ENCODE measurements at places on chromosomes 16 and 17.

DNA sequence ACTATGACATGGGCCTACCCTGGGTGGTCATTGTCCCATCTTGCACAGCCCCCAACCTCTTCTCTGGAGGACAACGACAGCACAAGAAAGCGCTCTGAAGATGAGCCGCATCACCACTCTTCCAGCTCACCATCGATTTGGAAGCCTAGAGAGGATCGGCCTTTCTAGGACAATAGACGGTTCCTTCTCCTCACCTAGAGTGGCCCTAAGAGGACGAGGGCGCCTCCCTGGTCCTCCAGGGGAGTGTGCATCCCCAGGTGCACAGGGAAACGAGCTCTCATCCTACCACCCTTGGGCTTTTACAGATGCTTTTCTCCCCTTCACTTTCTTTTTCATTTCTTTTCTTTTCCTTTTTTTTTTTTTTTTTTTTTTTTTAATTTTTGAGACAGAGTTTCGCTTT is 20.3 kb upstream of the SLC52A1 start:
- no peak for DNase-seq

- DNase-seq: no peak
These were observed 4.8 kb upstream of the HOXB8 start for GRCh38 chr17:48619826-48620449.

DNA sequence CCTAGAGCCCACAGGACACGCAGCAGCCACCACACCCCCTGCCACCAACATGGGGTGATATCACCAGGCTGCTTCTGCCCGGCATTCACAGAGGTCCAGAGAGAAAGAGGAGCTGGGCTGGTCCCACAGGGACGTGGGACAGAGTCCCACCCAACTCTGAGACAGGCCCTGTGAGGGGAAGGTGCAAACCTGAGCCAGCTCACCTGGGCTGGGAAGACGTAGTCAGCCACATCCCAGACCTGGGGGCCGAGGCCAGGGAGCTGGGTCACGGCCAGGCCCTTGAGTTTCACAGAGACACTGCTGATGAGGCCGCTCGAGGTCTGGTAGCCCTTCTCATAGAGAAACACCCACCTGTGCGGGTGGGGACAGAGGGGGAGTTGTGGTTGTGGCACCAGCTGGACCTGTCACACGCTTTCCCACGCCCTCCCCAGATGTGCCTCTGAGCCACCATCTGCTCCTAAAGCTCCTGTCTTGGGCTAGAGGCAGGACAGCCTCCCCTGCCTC is 11.2 kb downstream of the P2RX1 start:
- DNase-seq: no peak

DNA sequence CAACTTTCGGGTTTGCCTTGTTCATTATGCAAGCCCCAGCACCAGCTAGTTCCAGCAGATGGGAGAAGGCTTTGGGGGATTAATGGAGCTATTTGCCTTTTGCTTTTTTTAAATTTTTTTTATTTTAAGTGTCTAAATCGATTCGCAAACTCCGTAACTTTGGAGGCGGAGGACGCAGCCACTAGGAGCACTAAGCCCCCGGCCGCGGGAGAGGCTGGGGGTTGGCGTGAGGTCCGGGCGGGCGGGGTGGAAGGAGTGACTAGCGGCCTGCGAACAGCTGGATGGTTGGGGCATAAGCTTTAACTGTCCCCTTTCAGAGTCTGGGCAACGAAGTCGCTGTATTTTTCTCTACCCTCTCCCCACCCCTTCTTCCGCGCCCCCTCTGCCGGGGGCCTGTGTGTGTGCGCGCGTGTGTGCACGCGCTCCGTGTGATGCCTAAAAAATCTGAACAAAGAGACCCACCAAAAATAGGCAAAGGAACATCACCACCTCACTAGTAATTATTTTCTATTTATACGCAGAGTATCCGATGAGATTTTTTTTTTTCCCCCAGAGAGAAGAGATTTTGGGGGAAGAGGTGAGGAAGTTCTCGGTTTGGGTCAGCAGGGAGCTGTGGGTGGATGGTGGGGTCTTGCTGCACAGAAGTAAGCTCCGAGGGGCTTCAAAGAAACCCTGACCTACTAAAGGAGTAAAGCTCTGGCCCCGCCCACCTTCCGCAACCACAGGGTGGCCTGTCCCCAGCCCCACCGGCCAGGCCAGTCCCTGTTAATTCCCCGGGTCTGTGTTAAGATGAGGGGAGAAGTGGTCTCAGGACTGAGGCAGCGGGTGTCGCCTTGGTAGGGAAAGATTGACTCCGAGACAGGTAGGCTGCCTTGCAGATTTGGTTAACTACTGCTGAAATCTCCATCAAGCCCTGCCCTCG is 2.3 kb downstream of the SHISA9 start:
- no peak for DNase-seq

- DNase-seq: no peak
These were observed 14.8 kb upstream of the OSGIN1 start for GRCh38 chr16:83937922-83938885.

- DNase-seq: peak; percentile 53
These were observed 10.4 kb downstream of the COG1 start for GRCh38 chr17:73203135-73203787.

GRCh38 chr17:66947311-66947710 is 17.2 kb upstream of the CACNG4 start:
- DNase-seq: no peak

DNA sequence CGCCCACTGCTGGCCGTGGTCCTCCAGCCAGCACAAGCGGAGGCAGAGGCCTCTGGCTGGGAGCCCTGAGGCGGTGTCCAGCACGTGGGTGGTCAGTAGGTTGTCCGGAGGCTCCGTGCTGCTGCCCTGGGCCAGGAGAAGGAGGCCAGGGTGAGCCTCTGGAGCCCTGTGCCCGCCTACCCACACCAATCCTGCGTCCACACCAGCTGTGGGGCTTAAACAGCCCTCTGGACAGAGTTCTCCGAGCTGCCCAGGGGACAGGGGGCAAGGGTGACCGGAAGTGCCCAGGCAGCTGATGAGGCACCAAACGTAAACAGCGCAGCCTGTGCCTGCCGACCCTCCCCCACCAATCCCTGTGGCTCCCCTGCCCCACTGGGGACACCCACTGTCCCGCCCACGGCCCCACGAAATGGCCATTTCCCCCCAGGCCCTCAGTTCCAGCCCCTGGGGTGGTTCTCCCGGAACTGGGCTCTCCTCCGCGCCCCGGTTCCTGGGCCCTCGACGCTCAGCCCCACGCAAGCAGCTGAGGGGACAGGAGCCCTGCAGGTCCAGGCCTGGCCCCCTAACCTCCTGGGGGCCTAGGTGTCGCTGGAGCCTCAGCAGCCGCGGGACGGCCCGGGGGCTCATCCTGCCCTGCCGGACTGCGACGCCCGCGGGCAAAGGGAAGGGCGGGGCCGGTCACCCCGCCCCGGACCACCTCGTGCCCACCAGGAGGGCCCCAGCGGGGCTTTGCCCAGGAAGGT is 27.9 kb upstream of the DBNDD1 start:
- DNase-seq: peak; percentile 77

DNA sequence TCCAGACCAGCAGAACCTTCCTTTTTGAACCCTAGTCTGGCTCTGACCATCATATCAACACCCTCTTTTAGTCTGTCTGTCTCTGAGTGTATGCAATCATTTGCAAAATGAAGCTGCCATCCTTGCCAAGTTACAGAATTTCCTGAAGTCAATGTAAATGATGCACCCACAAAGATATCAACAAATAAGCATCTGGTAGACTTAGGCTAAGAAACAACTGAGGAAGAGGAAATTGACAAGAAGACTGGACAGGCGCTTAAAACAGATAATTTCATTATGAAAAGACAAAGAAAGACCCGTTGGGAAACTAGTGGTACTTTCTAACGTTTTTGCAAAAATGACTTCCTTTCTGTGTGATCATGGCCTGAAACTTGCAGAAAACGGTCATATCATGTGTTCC is 24.7 kb upstream of the CIITA start:
- no peak for DNase-seq

DNA sequence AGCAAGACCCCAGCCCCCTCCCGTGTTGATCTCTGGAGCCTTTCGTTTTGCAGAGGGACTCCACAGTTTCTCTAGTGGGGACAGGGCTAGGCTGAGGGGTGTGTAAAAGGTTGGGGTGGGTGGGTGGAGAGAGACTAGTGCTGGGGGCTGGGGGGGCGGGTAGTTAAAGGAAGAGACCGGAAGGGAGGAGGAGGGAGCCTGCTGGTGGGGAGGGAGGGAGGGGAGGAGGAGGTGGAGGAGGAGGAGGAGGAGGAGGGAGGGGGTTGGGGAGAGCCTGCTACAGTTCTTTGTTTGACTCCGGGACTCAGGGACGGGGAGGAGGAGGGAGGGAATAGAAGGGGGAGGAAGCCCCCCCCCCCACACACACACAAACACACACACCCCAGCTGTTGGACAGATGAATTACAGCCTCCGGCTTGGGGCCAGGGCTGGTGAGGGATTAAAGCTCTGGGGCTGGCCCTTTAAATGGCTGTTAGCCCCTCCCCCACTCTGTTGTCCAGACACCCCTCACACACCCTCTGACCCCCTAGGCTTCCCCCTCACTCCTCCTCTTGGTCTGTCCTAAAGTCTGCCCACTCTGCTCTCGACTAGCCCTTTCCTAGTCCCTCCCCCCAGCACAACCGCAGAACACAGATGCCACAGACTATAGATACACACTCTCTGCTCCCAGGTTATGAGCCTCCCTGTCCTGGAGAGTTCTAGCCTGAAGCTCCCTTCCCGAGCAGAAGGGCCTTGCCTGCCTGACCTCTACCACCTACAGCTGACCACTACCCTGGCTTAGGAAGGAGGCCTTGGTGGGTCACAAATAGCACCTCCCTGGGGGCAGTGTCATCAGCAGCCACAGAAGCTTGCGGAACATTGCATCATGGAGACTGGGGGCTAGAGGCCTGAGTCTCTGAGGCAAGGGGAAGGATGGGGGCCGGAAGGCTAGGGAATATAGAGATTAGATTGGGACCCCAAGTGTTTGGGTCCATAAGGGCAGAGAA is 4.4 kb downstream of the KDM6B start:
- DNase-seq: peak; percentile 68

GRCh38 chr16:66845791-66846221 is 1.6 kb downstream of the CA7 start:
- no peak for DNase-seq

DNA sequence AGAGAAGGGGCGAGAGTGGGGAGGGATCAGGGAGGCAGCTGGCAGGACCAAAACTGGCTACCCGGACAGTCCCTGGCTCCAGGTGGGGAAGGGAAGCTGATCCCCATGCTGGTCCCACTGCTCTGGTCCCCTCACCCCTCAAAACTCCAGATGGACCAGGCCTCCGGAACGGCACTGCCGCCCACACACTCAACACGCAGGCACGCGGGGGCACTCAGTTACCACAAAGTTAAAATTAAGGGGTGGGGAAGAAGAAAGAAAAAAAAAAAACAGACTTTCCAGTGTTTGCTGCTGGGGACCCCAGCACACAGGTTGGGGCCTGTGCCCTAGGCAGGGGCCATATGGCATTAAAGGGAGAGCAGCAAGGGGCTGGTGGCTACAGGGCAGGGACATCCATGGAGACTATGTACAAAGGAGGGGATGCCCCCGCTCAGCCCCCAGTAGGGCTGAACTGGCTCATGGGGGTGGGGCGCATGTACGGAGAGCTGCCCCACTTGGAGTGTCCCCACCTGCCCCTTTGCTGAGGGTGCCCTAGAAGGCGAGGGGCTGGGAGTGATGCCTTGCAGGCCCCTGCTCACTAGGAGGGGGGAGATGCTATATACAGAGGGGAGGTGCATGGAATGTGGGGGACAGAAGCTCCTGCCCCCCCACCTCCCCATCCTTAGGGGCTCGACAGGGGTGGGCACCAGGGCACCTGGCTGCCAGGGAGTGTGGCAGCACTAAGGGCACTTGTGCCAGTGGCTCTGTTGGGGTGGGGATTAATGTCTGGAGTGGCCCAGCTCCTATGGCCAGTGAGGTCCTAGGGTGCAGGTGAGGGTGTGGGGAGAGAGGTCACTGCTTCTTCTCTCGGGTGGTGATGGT is 5.6 kb downstream of the TP53I13 start:
- no peak for DNase-seq

DNA sequence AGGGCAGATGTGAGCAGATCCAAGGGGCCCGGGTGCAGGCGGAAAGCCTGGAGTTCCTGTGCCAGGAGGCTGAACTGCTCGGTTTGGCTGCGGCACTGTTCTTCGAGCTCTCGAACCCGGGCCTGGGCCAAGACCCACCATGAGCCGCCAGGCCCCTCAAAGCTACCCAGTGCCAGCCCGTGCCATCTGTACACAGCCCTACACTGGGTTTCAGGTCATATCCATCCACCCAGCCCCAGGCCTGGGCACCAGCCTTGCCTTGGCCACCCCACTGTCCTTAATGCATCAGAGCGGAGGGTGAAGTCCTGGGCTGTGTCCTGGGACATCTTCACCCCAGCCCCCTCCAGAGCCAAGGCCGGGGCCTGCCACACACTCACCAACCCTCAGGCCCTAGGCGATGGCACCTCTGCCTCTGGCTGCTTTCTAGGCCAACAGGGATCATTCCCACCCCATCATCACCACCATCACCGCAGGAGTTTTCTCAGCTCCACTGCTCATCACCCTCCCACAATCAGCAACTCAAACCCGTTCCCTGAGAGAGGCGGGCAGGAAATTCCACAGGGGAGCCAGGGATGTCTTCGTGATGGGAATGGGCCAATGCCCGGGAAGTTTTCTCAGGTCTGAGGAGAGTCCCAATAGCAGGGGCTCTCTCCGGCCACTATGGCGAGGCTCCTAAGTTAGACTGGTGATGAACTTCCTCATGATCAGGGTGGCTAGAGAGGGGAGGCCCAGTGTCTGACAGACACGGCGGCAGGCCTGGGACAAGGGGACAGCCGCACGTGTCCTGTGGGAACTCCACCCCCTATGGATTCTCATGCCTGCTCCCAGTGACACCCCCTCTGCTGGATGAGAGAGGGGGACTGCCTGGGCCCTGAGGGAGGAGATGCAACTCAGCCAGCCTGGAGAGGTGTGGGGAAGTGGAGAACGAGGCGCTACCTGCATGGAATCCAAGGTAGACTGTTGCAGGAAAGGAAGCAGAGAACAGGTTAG is 9.1 kb downstream of the TSPOAP1 start:
- DNase-seq: no peak

DNA sequence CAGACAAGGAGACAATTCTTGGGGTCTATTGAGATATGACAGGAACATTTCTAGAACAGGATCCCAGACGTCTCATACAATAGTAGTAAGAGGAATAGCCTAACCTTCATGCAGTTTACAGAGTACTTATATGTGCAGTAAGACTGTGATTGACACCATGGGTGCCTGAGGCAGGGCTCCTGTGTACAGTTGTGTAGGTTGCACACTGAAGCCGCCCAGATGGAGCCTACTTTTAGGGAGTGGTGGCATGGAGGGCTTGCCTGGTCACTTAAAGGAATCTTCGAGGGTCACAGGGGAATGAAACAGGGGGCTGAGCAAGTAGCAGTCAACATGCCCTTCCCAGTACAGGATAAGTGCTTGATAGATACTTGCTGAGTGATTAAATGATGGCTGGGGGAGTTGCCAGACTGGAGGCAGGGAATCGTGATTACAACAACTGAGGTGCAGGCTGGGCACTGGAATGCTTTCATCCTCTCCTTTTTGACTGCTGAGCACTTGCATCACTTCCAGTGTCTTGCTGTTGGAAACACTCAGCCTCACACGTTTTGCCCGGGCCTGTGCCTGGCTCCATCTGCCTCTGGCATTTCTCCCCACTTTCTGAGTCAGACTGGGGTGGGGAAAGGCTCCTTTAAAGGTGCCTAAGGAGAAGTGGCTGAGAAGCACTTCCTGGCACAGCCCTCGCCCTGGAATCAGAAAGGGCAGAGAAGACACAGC is 71.0 kb downstream of the COPRS start:
- no peak for DNase-seq

Measured in renal pelvis (tissue), 12 donors.